ENCODE measurements at places on chromosomes 1 and 21.

GRCh38 chr1:178498896-178499675 is 2.3 kb upstream of the CLEC20A start:
- ATAC-seq, result no peak

GRCh38 chr1:33119532-33120217 is 38.7 kb downstream of the AZIN2 start:
- ATAC-seq, result peak; percentile 48

- peak; percentile 12 for ATAC-seq
Measured at GRCh38 chr1:169109561-169110134, 3.2 kb downstream of the ATP1B1 start.

DNA sequence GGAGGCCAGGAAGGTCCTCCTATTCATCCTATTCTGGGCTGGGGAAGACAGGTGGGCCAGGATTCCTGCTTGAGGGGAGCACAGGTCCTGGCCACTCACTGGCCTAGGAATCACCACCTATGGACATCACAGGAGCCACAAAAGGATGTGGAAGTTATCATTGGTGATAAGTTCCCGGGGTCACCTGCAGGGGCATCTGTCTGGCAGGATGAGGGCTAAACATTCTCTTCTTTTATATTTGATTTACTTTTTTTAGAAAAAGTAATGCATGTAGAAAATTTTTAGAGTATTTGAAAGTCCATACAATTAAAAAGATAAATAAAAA is 33.2 kb upstream of the KIAA0040 start:
- ATAC-seq, result no peak

DNA sequence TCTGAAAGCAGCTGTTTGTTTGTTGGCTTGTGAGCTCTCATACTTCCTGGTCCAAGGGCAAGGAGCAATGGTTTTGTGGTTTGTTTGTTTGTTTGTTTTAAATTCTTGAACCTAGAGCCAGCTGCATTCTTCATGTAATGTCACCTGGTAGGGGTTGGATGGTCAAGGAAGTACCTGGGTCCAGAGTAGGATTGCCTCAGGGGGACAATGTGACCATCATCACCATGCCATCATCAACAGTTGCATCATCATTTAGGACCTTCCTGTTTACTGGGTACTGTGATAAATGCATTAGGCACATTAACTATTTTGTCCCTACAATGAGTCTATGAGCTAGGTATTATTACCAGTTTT is 14.7 kb upstream of the MYOG start:
- ATAC-seq, result no peak

- no peak for ATAC-seq
Measured at GRCh38 chr1:3417082-3417739, 37.3 kb upstream of the ARHGEF16 start.

DNA sequence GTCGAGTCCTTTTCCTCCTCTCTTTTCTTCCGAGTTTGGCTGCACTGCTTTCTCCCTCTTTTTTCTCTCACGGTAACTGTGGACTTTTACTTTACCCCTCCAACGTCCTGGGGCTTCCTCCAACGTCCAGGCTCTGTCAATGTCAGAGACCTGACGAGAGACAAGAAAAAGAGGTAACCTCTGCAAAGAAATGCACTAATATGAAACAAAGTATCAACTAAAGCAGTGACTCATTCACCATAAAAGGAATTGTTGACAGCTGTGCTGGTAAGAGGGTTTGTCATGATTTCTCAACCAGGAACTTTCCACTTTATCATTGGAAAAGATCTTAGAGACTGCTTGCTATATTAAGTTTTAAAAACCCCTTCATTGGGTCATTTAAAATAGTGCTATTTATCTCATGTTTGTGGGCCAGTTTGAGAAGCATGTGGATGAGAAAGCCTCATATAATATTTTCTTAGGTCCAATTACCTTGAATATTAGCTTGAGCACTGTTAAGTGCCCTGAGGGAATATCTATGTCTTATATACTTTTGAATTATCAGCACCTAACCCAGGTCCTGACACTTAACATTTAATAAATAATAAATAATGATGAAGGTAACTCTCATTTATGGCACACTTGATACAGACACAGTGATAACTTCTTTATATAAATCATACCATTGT is at the start of gene GBP2:
TSS of gene GBP2 (minus strand) at position 202 of the 668 bp plus-strand sequence. CDS start 4,148 bp downstream, outside the sequence.
- ATAC-seq, result peak; percentile 26

DNA sequence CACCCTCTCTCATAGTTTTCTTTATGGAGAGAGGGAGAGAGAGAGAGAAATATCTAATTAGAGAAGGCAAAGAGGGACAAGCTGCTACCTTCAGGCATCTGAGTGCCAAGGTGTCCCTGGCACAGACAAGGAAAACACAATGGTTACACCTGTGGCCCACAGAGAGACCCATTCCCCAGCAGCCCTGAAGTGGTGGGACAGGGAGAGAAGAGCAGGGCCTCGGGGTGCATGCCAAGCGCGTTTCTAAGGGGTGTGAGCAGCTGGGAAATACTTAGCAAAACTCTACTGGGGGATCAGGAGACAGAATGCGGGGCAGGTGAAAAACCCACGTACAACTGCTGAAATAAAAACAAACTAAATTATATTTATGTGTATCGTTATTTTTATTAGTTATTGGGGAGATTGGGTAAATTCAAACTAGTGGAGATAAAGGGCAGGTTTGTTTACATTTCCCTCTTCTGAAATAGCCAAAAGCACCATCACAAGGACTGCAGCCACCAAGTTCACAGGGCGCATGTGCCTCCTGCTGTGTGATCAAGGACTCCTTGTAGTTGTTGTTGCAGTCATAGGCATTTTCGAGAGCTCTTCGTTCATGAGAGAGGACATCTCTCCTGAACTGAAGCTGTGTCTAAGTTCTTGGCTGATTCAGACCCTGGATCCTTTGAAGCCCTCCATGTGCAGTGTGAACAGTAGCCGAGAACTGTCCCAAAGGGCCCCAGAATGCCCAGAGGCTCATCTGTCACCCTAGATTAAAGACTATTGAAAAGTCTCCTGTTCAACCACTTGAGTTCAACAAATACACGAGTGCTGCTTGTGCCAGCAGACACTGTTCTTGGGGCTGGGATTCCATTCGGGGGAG is 737 bp upstream of the SERPINC1 start:
- ATAC-seq, result no peak

DNA sequence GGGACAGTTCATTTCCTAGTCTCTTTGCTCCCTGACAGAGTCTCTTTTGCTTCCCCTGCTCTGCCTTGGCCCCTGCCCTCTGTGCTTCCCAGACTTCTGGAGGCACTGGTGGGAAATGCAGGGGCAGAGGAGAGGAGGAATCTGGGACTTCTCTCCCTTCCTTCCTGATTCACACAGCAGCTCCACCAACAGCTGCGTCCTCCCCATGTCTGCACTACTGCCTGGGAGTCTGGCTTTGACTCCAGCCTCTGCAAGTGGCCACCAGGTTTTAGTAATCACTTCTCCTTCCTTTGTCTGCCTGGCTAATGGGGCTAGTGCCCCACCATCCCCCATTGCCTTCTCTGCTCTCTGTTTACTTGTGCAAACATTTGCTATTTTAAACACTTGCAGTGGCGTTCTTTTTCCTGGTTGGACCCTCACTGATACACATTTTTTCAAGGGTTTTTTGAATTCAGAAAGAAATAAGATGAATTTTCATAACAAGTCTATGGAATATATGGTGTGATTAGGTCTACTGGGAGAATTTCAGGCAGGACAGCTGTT is 21.9 kb downstream of the FASLG start:
- ATAC-seq, result no peak

DNA sequence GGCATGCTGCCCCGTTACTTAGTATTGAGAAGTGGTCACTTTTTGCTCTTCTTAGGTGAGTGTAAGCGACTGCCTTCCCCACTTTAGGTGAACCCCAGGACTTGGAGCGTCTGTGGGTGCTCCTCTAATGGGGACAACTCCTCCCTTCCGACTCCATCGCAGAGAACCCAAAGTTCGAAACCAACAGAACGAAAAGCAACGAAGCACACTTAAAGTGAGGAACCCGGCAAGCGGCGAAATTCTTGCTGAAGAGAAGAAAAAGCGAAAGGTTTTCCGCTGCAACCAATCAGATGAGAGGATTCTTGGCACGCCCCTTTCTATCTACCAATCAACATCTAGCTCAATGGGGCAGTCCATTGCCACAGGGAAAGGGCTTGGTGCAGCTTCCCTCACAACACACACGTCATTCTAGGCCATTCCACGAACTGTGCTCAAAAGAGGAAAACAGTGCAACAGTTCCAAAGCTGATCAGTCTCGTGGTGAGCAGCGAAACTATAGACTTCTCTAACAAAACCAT is 709 bp upstream of the SUCO start:
- peak; percentile 72 for ATAC-seq

DNA sequence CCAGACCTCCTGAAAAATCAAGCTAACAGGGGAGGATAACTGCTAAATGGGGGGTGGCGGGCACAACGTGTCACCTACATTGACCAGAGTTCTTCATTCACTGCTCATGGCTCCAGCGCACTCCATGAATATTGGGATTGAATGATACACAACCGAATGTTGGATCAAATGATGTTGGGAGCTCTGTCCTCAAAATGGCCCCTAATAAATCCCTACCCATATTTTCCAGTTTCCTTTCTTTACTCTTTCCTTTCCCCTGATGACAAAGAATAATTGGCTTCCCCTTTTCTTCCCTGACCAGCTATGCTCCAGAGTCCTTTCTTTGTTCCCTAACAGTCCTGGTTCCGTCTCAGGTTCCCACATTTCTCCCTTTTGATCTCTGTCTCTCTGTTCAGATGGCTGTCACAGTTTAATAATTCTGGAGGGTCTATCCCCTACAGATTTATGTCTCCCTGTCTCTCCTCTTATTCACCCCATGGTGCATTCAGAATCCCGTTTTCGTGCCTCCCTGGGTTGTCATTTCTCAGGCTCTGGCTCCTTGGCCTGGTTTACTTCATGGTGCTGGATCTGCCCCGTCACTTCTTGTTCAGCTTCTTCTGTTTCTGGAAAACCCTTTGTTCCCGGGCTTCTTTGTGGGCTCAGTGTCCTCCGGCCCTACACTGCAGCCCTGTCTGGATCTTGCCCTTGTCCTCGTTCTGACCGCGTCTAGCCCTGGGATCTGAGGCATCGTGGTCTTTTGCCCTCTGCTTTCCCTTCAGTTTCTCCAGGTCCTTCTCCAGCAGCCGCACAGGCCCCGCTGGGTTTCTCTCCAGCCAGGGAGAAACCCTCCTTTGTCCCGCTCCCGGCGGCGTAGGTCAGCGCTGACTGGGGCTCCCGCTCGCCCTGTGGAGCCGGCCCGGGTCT is 78.3 kb downstream of the NDUFS5 start:
- ATAC-seq, result peak; percentile 45

- ATAC-seq, result no peak
Measured at GRCh38 chr1:233432916-233433315, 105.4 kb downstream of the MAP3K21 start.

DNA sequence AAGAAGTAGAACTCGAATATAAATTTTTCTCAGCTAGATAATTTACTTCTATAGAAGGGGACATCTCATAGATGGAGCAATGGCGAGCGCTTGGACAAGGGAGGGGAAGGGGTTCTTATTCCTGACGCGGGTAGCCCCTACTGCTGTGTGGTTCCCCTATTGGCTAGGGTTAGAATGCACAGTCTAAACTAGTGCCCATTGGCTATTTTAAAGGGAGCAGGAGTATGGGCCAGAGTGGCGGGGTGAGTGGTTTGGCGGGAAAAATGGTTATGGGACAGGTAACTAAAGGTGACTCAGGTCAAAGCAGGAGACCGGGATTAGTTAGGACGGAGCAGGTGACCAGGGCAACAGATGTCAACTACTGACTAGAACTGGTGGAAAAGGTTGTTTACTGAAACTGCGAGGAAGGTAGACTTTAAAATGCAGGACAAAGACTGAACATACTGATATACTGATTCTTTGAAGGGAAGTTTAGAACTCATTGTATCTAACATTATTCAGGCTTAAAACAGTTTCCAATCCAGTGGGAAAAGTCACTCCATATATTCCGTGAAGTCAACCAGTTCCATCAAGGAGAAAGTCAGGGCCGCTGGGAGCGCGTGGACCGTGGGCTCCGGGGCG is 940 bp upstream of the ATAD3A start:
- ATAC-seq, result no peak

- ATAC-seq, result no peak
Measured at GRCh38 chr1:173257805-173258204, 50.7 kb upstream of the TNFSF4 start.

GRCh38 chr1:83520797-83521196 is 478.1 kb downstream of the TTLL7 start:
- no peak for ATAC-seq

DNA sequence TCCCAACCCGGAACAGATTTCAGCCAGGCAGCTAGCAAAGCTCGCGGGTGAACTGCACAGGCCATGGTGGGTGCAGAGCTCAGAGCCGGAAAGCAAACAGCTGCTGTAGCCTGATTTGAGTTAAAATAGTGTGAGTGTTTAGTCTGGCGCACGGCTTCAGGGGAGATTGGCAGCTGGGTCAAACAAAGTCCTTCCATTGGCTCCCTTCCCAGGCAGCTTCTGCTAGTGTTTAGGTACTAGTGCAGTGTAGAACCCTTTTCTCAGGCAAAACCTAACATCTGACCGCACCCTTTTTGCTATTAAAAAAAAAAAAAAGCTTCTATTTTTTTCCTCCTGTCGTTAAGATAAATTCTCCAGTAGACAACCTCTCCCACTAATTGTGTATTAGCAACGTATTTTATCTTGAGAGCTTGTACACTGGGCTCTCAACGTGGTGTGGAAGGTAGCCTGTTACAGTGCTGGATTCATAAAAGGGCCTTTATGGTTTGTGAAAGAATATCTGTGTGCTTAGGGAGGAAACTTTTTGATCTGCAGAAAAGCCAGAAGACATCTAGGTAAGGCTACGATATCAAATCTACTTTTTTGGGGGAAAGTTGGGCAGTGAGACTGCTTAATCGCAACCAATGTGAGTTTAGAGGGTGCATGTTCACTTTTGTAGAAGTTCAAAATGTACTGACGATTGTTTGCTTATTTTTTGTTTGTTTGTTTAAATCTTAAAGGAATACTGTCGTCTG is 689.6 kb downstream of the USP25 start:
- ATAC-seq, result peak; percentile 94

DNA sequence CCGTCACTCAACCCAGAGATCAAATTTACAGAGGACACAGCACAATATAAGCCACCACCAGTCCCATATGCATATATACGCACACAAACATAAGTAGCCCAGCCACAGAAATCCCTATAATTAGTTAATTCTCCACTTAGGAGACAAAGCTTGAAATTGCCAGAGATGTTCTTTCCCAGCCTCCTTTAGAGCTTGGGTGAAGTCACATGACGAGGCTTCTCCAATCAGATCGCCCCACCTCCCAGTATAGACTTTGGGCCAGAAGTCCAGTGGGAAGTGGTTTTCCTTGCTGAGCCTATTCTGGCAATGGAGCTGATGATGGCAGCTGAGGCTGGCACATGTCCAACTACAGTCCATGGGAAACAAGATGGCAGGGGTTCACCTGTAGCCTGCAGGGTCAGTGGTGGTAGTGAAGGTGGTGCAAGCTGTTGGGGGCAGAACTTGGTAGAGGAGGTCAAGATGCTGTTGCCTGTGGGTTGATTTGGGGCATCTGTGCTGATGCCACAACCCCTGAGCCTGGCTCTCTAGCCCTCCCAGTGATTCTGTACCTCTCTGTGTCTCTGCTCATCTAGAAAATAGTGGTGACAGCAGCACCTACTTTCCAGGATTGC is 535.9 kb downstream of the MATN1 start:
- no peak for ATAC-seq

- ATAC-seq, result peak; percentile 58
Measured at GRCh38 chr1:43836267-43836951, 97.2 kb upstream of the ARTN start.
